ENCODE measurements at places on chromosomes 16 and 17. TPM values are rescaled to one million over a fixed set of nuclear protein-coding genes. Genes with fewer than 3 reads are reported as not detected.

Gene CDRT15
- 0.61 TPM for polyA plus RNA-seq

Gene CNGB1
- not detected for polyA plus RNA-seq

Gene FOXC2
- polyA plus RNA-seq, result 38.0 TPM

Gene NXPH3
- polyA plus RNA-seq, result 1.2 TPM

Gene MYH3
- 8.4 TPM for polyA plus RNA-seq

Gene KIF22
- 68.2 TPM for polyA plus RNA-seq

Gene ZSCAN10
- polyA plus RNA-seq, result 0.10 TPM

Gene HBZ
- 2.4 TPM for polyA plus RNA-seq

Gene SNAI3
- polyA plus RNA-seq, result 1.4 TPM

Gene PTX4
- not detected for polyA plus RNA-seq

Gene HBA1
- polyA plus RNA-seq, result 842 TPM

Measured in renal pelvis (tissue), 12 donors.